MV-4-11 (cell line): ENCODE measurements at places on chromosomes 3 and 15.

DNA sequence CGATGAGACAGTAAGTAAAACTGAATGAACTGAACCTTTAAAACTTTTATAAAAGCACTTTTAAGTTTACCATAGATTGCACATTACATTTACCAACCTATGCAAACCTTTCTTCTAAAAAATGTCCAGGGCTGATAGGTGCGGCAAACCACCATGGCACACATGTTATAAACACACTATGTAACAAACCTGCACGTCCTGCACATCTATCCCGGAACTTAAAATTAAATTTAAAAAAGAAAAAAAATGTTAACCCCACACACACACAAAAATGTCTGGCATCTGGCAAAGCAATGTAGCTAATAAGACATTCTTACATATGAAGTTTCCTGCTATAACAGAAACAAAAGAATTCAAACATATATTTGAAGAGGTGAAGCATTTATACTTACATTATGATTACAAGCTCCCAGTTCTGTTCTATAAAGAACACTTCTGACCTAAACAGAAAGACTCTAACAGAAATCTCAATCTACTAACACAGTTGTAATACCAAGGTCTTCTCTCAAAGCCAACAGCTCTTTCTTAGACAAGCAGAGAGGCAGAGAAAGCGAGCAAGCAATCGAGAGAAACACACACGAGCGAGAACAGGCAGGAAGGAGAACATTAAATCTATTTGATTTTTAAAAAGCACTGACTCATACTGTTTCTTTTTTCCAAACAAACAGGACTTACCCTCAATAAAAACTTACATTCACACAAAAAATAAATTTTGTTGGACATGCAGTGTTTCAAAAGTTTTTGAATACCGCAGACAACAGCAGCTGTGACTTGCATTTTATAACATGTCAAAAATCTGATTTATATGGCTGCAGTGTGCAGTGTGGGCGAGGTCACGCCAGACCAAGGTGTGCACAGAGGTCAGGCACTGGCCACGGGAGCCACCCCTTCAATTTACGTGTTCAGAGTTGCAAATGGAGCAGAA is at the start of gene NRG4:
Gene NRG4 (minus strand): TSS at position 798 of the 925 bp plus-strand sequence. CDS start 1,194 bp downstream, outside the sequence.
- no peak for DNase-seq

DNA sequence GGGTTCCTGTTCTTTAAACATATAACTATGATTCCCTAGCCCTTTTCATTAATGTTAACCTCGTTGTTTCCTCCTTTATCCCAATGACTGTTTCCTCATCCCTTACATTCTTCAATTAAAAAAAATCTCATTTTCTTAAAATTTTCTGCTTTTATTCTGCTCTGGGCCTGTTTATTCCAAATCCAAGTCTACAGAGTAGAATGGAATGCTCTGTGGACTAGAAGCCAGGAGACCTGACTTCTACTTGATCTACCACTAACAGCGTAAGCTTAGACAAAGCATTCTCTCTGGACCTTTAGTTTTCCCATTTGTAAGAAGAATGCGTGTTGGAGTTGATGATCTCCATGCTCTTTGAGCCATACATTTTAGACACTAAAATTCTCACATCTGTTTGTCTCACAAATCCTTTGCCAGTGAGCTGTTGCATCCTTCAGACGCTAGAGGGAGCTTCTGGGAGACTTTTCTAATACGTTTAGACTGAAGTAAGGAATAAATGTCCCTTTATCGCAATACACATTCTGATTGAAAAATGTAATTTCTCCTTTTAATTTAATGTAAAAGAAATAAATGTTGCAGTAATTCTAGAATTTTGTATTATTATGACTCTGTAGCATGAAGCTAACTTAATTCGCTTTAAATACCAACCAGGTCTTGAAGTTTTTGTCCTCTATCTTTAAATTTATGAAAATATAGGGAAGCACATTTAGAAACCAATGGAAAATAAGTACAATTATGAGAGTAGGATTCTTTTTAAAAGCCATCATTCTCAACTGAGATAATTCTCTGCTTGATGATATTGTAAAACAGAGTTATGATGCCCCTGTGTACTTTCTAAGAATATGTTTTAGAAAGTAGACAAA is 21.7 kb upstream of the GMNC start:
- DNase-seq = peak; percentile 46

- DNase-seq = no peak
These were observed 349.5 kb upstream of the POU1F1 start for GRCh38 chr3:87625876-87626275.

GRCh38 chr15:84981711-84982300 is at the start of gene PDE8A:
PDE8A (plus strand) TSS chr15:84981856; CDS start chr15:84982163, 307 bp downstream.
- DNase-seq = peak; percentile 11

- DNase-seq = peak; percentile 88
These were observed 130.6 kb upstream of the STT3B start for GRCh38 chr3:31402117-31402516.

- DNase-seq = no peak
These were observed 621.8 kb downstream of the MECOM start for GRCh38 chr3:169041677-169042171.

- DNase-seq = no peak
These were observed 91.2 kb downstream of the CEMIP start for GRCh38 chr15:80870366-80870765.

- DNase-seq = no peak
These were observed 23.5 kb downstream of the UBXN7 start for GRCh38 chr3:196408565-196409300.

GRCh38 chr3:52043750-52044149 is 12.6 kb downstream of the DUSP7 start:
- DNase-seq = no peak

DNA sequence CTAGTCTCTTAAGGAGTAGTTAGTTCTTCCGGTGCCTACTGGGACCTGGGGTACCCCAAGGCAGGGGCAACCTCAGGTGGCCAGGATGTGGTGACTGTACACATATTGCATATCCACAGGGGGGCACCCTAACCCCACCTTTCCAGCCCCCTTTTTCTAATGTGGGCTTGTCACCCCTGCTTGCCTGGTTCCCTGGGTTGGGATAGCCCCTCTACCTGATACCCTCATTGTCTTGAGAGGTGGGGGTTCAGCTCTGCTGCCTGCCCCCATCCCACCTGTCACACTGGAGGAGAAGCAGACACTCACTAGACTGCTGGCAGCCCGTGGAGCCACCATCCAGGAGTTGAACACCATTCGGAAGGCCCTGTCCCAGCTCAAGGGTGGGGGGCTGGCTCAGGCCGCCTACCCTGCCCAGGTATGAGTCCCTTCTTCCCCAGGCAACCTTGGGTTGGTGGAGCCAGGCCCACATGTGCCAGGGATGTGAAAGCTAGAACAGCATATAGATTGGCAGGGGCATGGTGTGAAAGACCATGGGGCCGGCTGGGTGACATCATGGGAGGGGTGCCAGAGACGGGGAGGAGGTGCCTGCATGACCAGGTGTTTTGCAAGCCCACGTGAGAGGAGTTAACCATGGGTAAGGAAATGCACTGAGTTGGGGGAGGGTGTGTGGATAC is 4.0 kb downstream of the GLYCTK start:
- DNase-seq = no peak

DNA sequence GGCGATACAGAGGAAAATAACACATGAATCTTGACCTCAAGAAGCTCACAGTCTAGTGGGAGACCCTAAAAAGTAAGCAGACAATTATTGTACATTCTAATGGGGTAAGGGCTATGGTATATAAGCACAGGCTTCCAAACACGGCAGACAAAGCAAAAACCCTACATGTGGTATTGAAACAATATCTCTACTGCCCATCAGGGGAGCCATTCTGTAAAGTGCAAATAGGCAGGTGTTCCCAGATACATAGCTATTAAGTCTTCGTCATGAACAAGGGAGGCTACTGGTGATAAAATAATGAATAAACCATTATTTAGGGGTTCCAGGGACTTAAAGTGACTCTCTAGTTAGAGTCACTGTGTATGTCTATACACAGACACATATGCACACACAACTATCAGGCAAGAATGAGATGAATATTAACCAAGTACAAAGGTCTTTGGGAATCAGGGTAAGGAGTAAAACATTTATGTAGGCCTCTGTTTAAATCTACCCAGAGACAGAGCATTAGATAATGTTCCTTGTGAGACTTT is 38.7 kb upstream of the ASB14 start:
- DNase-seq = no peak

- DNase-seq = no peak
These were observed 49.7 kb upstream of the LIMD1 start for GRCh38 chr3:45544717-45545296.

DNA sequence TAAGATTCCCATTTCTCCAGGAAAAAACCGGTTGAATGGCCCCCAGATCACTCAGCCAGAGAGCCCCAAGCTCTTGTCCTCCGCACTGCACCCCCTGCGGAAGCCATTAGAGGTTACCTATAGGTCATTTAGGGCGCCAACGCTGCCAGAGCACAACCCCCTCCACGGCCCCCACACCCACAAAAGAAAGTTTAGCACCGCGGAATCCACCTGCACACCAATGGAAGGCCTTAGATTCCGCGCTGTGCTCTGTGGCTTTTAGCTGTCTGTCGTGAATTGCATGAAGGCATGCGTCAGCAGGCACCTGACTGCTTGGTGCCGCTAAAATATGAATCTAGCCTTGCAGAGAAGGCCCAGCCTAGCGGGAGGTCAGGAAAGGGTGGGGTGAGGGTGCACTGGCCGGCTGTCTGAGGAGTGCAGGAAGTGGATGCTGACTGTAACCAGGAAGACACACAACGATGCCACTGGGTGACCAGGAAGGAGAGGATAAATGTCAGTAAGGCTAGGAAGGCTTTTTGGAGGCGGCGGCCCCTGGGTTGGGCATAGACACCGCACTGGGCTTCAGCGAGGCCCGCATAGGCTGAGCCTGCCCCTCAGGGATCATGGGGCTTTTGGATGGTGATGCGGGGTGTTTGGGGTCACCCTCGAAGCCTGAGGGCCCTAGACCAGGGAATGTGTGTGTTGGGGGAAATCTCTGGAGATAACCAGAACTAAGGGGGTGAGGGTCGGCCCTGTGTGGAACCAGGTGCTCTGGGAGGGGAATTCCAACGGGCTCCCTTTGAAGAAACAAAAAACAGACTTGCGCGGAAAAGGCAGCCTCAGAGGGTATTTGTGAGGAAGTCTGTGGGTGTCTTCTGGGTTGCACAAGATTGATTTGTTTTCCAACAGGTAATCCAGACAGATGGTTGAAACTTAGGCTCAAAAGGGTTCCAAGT is 976 bp upstream of the NUP210 start:
- peak; percentile 94 for DNase-seq

DNA sequence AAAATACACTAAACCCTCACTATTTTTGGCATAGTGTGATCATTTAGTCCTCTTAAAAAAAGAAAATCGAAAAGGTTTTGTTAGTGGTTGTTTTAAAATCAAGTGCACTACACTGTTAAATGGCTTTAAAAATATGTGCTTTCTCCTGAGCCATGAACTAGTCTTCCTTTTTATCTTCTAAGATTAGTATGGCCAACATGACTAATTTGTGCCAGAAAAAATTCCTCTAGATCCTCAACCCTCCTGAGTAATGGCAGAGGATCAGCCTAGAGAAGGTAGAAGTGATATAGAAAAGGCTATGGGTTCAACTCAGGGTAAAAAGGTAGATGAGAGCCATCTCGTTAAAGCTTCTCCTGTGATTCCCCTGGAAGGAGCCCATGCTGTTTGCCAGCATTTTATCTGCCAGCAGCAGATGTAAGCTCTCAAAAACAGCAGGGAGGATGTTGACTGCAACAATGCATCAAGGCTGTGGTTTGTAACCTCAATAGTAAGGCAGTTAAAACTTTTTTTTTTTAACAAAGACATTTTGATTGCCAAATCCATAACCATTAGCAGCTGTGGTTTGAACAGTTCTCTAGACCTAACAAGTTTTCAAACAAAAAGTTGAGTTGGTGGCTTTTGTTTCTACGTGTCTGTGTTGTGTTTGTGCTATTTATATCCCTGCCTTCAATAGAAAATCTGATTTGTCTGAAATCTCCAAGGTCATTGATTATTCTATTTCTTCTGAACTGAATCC is 30.2 kb upstream of the ZNF609 start:
- DNase-seq = peak; percentile 97
